ENCODE measurements at places on chromosomes 11 and 22.

- DNase-seq = no peak
Measured at GRCh38 chr11:25733777-25734176, 598.2 kb upstream of the ANO3 start.

- no peak for DNase-seq
Measured at GRCh38 chr22:49257551-49257961, 570.1 kb downstream of the BRD1 start.

DNA sequence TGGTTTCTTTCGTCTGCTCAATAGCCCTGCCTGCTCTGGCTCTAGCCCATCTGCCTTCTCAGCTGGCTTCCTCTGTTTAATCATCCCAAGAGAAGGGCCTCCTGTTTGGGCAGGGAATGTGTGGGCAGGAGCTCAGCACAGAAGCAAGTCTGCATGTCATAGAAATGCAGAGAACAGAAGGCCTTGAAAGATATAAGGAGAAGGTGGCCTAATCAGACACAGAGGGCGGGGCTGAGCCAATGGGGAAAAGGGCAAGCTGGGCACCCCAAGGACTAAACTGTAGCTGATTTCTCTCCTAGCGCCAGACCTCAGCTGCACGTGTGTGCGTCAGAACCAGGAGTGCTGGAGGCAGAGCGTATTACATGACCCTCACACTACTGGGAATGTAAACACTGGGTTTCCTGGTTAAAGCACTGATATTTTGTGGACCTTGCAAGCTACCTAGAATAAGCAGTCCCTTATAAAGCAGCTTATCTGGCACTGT lies 7.6 kb upstream of the CCKBR start:
- no peak for DNase-seq

GRCh38 chr11:80638296-80638695 lies 1197.5 kb upstream of the TENM4 start:
- DNase-seq = no peak

DNA sequence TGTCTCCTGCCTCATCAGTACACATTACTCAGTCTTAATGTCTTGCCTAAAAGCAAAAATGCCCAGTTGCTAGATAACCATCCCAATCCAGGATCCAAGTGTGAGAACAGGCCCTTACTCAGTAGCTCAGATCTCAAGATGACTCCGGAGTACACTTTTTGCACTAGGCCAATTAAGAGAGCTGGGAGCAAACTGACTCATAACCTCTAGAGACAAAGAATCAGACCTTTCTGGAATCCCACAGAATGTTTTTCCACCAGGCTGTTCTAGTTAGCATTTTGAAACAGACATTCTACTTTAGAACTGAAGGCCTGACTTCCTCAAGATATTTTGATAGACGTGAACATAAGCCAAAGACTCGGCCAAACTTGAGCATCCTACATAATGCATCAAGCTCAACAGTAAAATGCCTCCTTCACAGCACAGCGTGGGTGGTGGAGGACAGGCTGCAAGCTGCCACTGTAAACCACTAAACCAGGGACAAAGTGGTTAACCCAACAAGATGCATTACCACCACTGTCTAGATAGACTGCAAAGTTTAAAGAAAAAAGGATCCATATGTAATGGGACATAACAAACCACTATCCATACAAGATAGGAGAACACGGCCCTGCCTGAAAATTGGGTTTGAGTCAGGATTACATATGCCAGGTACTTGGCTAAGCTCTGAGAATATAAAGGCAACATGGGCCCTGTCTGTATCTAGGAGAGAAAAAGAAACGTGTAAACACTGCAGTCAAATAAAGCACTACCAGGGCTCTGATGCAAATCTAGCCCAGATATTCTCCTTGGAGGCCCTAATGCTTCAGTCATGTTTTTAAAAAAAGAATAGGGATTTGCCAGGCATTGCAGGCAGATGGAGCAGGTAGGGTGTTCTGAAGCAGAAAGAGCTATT lies 48.3 kb downstream of the MYH9 start:
- no peak for DNase-seq

DNA sequence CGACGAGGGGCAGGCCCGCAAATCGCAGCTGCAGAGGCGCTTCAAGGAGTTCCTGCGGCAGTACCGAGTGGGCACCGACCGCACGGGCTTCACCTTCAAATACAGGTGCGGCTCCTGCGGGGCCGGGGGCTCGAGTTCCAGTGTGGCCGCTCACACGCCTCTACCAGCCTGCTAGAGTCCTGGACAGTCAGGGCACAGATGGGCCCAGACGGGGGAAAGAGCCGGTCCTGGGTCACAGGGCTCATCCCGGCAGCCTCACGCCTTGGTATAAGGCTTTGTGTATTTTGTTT lies 506 bp downstream of the MCM5 start:
- peak; percentile 4 for DNase-seq

GRCh38 chr11:73141309-73142127 lies 600 bp downstream of the FCHSD2 start:
- peak; percentile 68 for DNase-seq

- no peak for DNase-seq
Measured at GRCh38 chr22:46564084-46564714, 26.8 kb upstream of the CELSR1 start.

DNA sequence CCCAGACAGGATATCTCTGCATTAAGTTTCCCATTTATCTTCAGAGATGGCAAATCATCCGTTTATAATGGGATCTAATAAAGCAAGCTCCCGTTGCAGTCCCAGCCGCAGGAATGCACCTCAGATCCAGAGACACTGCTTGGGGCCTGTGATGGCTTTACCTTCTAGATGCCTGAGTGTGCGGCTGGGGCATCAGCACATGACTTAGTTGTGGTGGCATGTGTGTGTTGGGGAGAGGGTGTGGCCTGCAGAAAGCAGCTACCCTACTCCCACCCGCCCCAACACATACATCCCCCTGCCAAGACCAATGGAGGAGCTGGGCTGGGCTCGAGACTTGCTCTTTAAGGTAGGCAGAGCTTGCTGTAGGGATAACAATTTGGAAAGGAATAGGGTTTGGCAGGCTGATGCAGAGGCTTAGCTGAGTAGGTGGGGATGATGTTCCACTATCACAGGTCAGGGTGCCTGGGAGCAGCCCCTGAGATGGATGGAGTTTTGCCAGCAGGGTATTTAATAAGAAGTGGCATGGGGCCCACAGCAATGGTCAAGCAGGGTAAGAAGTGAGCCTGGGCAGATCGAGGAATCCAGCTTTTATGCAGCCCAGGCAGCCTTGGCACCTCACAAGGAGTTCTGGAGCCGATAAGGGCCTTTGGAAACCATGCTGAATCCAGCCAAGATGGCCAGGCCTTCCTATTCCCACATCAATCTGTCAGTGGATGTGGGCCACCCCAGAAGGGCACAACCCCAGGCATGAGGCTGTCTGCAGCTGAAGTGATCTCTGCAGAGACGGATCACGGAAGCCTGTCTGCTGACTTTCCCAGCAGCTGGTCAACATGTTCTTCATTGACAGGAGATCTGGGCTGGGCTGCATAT lies 601.3 kb downstream of the BUD13 start:
- no peak for DNase-seq

- no peak for DNase-seq
Measured at GRCh38 chr11:98701541-98701940, 319.2 kb upstream of the CNTN5 start.

- no peak for DNase-seq
Measured at GRCh38 chr11:126109941-126110731, 47.5 kb upstream of the CDON start.

DNA sequence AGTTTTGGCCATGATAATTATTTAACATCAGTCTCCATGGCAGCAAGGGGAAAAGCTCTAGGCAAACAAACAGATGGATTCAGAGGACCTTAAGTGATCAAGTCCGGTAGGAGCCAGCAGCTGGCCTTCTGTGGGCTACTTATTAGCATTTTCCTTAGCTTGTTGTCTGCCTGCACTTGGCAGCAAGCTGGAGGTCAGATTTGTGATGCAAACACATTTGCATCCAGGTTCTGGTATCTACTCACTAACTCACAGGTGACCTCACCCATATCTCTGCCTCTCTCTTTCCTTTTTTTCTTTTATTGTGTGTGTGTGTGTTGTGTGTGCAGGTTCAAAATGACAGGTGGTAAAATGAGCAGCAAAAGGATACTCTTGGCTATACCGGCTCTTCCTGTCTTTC lies 32.3 kb downstream of the ARHGAP42 start:
- DNase-seq = no peak

DNA sequence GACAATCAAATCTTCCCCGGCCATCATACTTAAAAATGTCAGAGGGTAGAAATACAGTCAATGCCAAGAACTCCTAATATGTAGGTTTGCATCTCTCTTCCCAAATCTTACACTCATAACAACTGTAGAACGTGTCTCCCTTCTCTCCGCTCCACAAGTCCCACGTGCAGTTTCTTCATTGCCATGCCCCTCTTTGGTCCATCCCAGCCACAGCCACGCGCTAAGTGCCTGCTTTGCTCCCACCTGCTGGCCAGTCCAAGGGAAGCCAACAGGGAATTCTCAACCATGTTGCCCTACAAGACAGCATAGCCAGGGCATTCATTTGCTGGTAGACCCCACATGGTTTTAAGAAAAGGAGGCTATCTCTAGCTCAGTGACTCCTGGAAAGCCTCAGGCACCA lies 420.6 kb upstream of the ISX start:
- DNase-seq = no peak

DNA sequence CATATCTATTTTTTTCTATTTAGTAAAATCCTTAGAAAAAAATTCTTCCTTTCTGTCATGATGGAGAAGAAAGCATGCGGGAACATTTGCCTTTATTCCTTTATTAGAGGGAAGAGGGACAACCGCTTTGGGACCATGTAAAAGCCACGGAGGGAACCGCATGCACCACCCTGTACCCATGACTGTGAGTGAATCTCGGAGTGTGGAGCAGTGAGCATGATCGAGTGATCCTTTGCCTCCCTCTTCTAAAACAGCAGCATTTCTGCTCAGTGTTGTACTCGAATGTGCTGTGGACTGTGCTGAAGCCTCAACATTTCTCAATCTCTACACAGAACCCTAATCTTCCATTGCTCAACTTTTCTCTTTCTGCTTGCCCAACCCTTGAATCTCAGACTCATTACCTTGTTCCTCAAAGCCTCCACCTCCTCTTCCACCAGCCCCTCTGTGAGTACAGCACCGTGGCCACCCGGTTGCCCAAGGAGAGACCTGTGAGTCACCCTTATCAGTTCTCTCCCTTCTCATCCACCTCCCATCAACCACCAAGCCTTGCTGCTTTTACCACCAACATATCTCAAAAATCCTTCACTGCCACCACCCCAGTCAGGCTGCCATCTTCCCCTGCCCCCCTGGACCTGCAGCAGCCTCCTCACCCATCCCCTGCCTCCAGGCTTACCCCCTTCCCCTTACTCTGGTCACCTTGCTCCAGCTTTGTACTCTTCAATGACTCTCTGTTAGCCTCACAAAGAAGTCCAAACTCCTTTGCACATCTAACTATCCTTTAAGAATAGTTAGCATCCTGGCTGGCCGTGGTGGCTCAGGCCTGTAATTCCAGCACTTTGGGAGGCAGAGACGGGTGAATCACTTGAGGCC lies 103.1 kb downstream of the NAT10 start:
- no peak for DNase-seq

GRCh38 chr11:119377112-119377901 lies 4.2 kb downstream of the USP2 start:
- no peak for DNase-seq

GRCh38 chr11:19838994-19839768 lies 126.5 kb downstream of the NAV2 start:
- no peak for DNase-seq

GRCh38 chr11:118843565-118843964 lies 40.1 kb upstream of the CXCR5 start:
- no peak for DNase-seq

DNA sequence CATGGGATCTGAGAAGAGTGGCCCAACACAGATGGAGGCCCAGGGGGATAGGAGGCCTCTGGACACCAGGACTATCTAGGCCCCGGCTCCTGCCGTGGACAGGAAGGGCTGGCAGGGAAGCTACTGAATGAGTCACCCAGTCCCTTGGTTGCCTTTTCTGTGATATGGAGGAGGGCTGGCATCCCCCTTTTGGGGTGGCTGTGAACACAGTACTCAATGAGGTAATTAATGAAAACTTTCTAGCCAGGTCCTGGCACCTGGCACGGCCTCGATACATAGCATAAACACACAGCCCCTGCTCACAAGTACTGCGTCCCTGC lies 163.2 kb downstream of the CHST1 start:
- no peak for DNase-seq

- no peak for DNase-seq
Measured at GRCh38 chr22:29641042-29641699, 37.7 kb downstream of the NF2 start.

- no peak for DNase-seq
Measured at GRCh38 chr11:113556036-113556435, 80.8 kb upstream of the DRD2 start.

GRCh38 chr22:24758164-24758799 lies 16.2 kb downstream of the PIWIL3 start:
- peak; percentile 49 for DNase-seq

DNA sequence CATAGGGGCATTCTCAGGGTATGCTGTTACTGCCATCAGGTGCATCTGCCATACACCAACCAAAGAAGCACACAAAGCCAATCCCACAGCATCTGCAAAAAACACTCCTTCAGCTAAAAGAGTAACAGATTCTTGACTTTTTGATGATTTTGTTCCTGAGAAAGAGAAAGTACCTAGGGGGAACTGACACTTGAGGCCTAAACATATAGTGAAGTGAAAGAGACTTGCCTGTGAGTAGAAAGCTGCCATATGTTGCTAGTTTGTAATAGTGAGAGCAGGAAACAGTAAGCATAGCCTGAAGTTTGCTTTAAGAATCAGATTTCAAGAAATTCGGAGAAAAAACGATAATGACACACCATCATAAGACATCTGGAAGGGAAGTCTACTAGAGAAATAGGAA lies 97.9 kb upstream of the CTSC start:
- no peak for DNase-seq

DNA sequence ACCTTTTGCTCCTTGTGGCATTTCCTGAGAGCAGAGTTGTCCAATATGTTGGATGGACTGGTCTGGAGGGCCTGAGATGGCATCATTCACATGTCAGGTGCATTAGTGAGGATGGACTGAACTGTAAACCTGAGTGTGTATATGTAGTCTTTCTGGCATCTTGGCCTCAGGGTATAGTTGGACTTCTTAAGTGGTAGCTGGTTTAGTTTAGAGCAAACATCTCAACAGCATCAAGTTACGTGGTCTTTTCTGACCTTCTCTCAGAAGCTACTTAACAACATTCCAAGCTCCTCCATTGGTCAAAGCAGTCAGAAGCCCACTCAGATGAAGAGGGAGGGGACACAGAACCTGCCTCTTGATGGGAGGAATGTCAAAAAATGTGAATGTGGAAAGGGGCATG lies 829.9 kb downstream of the METTL15 start:
- no peak for DNase-seq

DNA sequence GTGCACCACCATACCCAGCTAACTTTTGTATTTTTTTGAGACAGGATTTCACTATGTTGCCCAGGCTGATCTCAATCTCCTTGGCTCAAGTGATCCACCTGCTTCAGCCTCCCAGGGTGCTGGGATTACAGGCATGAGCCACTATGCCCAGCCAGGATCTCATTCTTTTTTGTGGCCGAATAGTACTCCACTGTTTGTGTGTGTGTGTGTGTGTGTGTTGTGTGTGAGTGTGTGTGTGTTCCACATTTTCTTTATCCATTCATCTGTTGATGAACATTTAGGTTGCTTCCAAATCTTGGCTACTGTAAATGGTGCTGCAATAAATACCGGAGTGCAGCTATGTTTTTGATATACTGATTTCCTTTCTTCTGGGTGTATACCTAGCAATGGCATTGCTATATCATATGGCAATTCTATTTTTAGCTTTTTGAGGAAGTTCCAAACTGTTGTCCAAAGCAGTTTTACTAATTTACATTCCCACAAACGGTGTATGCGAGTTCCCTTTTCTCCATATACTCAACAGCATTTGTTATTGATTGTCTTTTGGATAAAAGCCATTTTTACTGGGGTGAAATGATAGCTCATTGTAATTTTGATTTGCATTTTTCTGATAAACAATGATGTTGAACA lies 105.4 kb downstream of the TTC28 start:
- no peak for DNase-seq

All from CD4-positive, alpha-beta T cell treated with Interleukin-21 for 1 hour (primary cell).